A172 (cell line): ENCODE measurements at places on chromosomes 5 and 9.

- no peak for DNase-seq
Observed at GRCh38 chr5:126189862-126190261, 233.3 kb upstream of the GRAMD2B start.

DNA sequence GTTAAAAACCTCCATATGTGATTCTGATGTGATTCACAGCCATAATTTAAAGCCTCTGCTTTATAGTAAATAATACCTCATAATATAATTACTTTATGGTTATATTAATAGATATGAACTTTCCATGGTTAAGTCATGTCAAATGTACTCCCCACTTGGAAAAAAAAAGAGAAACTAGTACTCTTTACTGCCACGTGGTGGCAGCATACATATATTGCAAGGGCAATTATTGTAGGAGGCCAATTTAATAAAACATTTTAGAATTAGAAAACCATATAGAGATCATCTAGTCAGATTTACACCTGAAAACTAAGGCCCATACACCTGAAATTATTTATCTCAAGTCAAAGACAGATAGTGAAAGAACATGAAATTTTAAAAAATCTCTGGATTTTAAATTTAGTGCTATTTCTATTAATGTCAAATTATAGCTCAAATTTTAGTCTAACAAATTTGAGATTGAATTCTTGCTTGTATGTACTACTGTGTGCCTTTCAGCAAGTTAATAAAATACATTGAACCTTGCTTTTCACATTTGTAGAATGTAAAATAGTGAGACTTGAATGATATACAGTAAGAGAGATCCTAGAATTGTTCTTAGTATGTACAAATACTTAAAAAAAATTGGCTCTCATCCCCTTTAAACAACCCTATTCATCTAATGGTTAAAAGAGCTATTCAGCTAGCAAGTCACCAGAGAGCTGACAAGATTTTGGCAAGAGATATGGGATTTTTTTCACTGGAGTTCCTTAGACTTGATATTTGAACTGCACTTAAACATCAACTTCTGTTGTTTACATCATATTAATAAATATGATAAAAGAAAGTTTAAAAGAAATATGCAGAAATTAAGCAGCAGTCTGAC lies 603.8 kb downstream of the TLE4 start:
- peak; percentile 40 for DNase-seq

DNA sequence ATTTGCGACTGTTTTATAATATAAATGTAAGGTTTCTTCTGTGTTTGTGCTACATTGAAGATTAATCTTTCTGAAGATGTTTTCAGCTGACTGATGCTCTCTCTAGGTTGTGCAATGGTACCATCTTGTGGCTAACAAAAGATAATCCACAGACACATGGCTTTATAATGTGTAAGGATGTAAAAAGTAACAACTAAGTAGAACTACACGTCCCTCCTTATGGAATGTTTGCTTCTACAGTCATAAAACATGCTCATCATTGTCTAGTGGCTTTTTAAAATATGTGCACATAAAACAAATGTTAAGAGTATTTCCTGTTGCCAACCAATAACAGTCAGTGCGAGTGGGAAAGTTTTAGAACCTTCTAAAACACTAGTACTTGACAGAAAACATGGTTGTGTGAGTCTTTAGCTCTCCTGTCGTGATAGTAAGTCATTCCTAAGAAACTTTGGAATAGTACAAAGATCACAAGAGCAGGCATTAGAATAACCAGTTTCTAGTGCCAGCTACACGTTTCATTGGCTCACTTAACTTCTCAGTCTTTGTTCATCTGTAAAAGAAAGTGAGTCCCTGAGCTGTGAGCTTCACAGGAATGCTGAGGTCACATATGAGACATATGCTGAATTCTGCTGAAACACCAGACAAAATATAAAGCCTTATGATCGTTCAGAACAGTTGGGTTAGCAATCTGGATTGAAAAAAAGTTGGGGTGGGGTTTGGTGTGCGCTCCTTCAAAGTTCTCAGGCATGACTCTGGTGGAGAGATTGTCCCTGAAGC lies 75.7 kb upstream of the GLIS3 start:
- DNase-seq: peak; percentile 5

GRCh38 chr5:14790220-14790619 lies 81.4 kb downstream of the ANKH start:
- peak; percentile 14 for DNase-seq

- DNase-seq: no peak
Observed at GRCh38 chr5:4294878-4295277, 699.2 kb downstream of the IRX1 start.

GRCh38 chr5:92836855-92837755 lies 743.9 kb downstream of the NR2F1-AS1 start:
- DNase-seq: peak; percentile 11

GRCh38 chr5:135213027-135213386 lies 179.0 kb upstream of the PITX1 start:
- DNase-seq: no peak

GRCh38 chr5:124659798-124660197 lies 86.6 kb downstream of the ZNF608 start:
- no peak for DNase-seq

DNA sequence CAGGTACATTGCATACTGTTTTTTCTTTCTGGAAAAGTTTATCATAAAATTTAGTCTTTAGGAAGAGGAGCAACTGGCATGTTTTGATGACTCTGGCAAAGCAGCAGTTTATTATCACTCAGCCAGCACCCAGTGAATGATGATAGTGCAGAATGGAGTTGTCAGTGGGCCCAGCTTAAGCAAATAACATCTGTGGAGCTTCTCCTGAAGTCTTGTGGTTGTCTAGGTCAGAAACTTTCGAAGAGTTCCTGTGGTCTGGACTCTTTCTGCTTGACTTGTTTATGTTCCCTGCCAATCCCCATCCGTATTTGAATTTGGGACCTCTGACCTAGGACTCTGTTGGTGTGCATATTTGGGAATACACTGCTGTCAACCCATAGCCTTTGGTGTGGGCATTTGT lies 38.1 kb upstream of the C5orf47 start:
- no peak for DNase-seq

GRCh38 chr9:71269859-71270258 lies 148.4 kb upstream of the TRPM3 start:
- DNase-seq: no peak

GRCh38 chr5:176667637-176668036 lies 20.4 kb downstream of the TSPAN17 start:
- DNase-seq: no peak

- no peak for DNase-seq
Observed at GRCh38 chr9:81408951-81409350, 280.4 kb downstream of the TLE1 start.

- DNase-seq: no peak
Observed at GRCh38 chr5:513216-514100, 10.8 kb downstream of the SLC9A3 start.

DNA sequence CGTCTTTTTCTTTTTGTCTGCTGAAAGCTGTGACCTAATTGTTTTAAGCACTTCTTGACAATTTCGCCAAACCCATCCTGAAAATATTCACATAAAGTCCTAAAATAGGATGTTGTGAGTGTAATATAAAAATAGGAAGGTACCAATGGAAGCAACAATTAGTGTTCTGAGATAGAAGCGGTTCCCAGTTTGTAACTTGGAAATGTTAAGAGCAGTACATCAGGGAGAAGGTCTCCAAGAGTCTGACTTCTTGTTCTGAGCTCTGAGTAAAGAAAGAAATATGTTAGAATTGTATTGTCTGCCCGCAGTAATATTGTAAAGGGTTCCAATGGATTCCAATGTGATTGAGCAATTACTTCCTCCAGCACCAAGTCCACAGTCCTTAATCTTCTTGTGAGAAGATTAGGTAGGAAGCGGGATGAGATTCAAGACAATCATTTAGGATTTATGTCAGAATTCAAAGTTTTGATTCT lies 3.9 kb downstream of the VCAN start:
- peak; percentile 80 for DNase-seq

GRCh38 chr5:18850216-18850615 lies 1137.8 kb downstream of the CDH18 start:
- DNase-seq: no peak

GRCh38 chr5:71841107-71841506 lies 122.0 kb downstream of the CARTPT start:
- no peak for DNase-seq
